Activated naive CD4-positive, alpha-beta T cell treated with anti-CD3 and anti-CD28 coated beads for 36 hours (primary cell): ENCODE measurements at places on chromosomes 12 and 14. TPM values are rescaled to one million over a fixed set of nuclear protein-coding genes. Genes with fewer than 3 reads are reported as not detected.

The ADAMTS20 gene
- total RNA-seq: not detected

The POLE2 gene
- 40.3 TPM for total RNA-seq

The SLC38A4 gene
- not detected for total RNA-seq

The COA8 gene
- 36.8 TPM for total RNA-seq

The KLHDC1 gene
- total RNA-seq: 0.57 TPM

The SERPINA10 gene
- not detected for total RNA-seq

DNA sequence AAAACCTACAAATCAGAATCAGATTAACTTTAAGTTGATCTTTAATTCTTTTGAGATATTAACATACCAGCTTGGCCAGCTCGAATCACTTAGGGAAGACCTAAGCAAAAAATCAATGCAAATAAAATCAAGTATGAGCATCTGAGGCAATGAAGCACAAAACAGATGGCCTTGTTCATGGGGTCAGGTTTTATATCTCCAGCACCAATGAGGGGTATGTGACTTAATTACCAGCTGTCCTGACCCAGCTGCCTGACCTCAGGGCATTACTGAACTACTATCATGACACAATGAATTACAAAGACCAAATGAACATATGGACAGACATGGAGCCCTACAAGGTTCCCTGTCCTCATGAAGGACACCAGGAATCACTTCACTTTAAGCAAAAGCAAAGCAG is 70.5 kb downstream of the FGD6 start:
- H3K27me3 ChIP-seq: no peaks in the 10 kb centered on the region
- H3K27ac ChIP-seq: no peak overlapping the region
- no peak for DNase-seq

GRCh38 chr12:93142881-93143280 is 213.8 kb upstream of the EEA1 start:
- H3K27ac ChIP-seq: no peak overlapping the region
- no peak for DNase-seq
- no peaks in the 10 kb centered on the region for H3K4me1 ChIP-seq
- no peaks in the 10 kb centered on the region for H3K36me3 ChIP-seq
- H3K4me3 ChIP-seq: no peak overlapping the region

DNA sequence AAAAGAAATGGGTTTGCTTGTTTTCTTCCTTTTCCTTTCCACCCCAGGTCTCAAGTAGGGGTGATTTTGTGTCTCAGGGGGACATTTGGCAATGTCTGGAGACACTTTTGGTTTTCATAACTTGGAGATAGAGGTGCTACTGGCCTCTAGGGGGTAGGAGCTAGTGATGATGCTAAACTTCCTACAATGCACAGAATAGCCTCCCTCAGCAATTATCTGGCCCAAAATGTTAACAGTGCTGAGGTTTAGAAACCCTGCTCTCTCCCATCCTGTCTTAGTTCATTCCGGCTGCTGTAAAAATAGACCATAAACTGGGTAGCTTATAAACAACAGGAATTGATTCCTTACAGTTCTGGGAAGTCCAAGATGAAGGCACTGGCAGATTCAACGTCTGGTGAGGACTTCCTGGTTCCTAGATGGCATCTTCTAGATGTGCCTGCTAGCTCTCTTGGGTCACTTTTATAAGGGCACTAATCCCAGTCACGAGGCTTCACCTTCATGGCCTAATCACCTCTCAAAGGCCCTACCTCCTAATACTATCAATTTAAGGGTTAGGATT is 7.4 kb upstream of the GAS2L3 start:
- no peak overlapping the region for H3K4me3 ChIP-seq
- no peaks in the 10 kb centered on the region for H3K36me3 ChIP-seq
- no peak for DNase-seq
- no peak overlapping the region for H3K27ac ChIP-seq
- H3K27me3 ChIP-seq: peaks cover 16% of the 10 kb centered on the region
- H3K4me1 ChIP-seq: no peaks in the 10 kb centered on the region

DNA sequence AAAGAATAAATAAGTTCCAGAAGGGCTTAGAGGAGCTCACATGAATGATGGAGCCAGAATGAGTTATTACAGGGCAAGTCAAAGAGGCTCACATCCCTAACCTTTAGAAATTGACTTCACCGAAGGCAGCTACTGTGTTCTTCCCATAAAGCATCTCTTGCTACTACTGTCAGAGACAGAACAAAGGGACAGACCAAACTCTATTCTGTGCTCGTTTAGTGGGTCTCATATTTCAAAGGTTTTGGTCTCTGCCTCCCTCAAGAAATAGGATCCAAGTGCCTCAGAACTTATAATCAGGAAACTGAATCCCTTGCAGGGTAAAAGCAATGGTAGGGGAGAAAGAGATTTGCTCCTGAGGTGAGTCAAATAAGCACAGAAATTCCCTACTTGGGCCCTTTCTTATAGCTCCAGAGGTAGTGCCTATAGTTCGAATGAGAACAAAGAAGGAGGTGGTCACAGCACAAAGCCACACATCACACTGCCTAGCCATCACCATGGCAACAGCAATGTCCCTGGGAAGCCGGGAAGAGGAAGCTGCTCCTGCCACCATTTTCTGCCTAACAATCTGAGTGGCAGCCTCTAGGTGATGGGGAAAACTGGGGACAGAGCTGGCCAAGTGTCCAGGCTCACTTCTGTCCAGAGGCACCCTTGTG is 294.9 kb downstream of the FOXN3 start:
- H3K27me3 ChIP-seq: peaks cover 2% of the 10 kb centered on the region
- H3K4me3 ChIP-seq: no peak overlapping the region
- H3K27ac ChIP-seq: no peak overlapping the region
- no peaks in the 10 kb centered on the region for H3K4me1 ChIP-seq

DNA sequence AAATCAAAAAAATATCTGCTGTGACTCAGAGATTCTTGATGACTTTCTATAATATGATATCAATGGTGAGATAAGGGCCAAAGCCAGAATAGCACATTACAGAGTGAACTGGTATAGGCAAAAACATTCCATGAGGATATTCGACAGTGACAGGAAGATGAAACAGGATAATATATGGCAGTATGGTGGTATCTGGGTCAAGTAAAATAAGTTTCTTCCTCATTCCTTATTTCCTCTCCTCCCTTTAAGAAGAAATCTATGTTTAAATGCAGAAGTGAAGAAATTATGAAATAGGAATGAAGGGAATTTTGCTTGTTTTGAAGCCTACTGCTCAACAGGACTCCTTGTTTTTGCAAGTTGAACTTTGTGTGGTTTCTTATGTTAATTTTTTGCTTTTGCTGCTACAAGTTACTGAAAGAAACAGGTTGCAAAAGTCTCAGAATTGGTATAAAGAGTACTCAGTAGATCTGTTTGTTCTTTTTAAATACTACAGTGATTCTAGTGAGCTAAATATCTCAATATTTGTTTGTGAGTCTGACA is 7.0 kb downstream of the ACSS3 start:
- H3K27ac ChIP-seq: no peak overlapping the region
- DNase-seq: no peak
- no peaks in the 10 kb centered on the region for H3K36me3 ChIP-seq

- H3K4me1 ChIP-seq: no peaks in the 10 kb centered on the region
- no peaks in the 10 kb centered on the region for H3K27me3 ChIP-seq
- no peaks in the 10 kb centered on the region for H3K36me3 ChIP-seq
- DNase-seq: no peak
Observed at GRCh38 chr14:34496679-34497513, 34.9 kb upstream of the SPTSSA start.

DNA sequence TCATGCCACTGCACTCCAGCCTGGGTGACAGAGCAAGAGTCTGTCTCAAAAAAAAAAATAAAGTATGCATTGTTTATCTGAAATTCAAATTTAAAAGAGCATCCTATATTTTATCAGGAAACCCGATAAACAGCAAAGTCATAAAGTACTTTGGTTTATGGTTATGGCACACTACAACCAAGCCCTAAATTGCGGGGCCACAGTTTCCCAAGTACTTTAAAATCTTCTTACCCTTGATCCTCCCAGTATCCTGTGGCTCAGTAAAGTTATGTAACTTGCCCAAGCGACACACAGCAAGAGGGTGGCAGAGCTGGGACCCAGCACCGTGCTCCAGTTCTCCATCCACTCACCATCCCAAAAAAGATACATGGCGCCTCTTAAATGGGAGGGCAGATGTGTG is 35.2 kb downstream of the KSR2 start:
- peaks cover 5% of the 10 kb centered on the region for H3K27me3 ChIP-seq
- no peak for DNase-seq
- H3K4me3 ChIP-seq: no peak overlapping the region
- no peaks in the 10 kb centered on the region for H3K4me1 ChIP-seq
- no peaks in the 10 kb centered on the region for H3K36me3 ChIP-seq
